GM12864 (cell line): ENCODE measurements at places on chromosomes 3 and 15.

GRCh38 chr15:81495780-81496467 lies 121.9 kb upstream of the TMC3 start:
- no peak for DNase-seq

DNA sequence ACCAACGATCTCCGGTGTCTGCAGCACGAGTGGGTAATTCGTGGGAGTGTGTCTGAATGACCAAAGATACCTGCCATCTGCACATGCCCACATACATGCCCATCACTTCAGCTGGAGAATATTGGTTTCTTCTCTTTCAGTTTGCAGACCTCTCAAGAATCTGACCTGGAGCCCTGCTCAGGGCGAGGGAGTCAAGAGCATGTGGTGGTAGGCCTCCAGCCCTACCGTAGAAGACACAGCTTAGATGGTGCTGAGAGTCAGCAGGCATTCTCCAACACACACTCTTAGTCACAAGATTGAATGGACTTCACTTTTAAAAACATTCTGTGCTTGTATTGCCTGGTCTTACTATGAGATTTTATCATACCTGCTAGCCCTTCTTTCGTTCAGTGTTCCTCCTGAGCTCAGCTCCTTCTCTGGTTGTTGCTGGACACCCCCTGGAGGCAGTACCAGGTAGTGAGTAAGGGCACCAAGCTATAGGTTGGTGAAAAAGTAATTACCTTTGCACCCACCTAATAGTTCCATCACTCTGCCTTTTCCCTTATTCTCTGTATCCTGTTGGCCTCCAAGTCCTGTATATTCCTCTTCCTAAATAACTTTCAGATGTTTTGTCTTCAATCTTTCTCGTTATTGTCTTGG lies 252.0 kb downstream of the CACNA2D3 start:
- no peak for DNase-seq

- no peak for DNase-seq
Observed at GRCh38 chr3:72412340-72412956, 435.8 kb downstream of the SHQ1 start.

DNA sequence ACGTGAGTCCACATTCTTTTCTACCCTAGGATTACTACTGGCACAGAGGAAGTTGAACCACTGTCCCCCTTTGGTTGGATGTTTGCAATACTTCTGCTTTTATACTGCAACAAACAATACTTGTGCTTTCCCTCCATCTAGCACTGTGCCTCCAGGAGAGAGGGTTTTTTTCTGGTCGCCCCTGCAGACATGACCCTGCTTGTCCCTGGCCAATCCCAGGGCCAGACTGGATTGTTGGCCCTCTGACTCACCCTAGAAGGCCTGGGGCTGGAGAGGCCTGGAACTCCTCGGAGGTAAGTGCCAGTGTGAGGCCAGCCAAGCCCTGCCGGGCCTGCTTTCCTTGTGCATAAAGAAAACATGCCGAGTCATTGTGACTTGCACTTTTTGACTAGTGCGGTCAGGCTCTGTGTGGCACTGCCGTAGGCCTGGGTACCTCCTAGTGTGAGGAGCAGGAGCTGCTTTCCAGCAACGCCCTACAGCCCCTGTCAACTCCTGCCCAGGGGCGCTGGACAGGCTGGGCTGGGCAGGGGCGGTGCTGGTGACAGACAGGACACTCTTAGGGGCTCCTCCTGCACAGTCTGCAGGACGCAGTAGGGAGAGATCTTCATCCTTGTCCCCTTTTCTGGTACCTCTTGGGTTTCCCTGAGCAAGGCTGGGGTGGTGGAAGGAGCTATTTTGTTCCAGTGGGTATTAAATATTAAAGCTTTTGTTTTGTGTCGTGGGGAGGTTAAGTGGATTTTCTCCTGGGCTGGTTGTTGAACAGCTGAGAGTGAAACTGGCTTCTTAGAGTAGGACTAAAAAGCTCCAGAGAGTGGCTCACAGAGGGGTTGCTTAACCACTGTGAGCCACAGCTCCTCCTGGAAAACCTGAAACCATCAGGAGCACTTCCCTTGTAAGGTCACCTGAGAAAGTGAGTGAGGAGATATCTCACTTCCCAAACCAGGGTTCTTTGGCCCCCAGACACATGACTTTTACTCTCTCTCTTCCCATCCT lies 14.4 kb upstream of the TKT start:
- no peak for DNase-seq

- DNase-seq, result no peak
Observed at GRCh38 chr3:27905625-27906024, 183.5 kb upstream of the EOMES start.

GRCh38 chr15:93485438-93486327 lies 396.7 kb upstream of the RGMA start:
- no peak for DNase-seq

- no peak for DNase-seq
Observed at GRCh38 chr3:46375218-46375617, 4.5 kb downstream of the CCR5 start.

- DNase-seq, result no peak
Observed at GRCh38 chr3:96354742-96355141, 459.7 kb upstream of the EPHA6 start.

- DNase-seq, result no peak
Observed at GRCh38 chr15:23437673-23438072, 9.4 kb downstream of the GOLGA6L2 start.

DNA sequence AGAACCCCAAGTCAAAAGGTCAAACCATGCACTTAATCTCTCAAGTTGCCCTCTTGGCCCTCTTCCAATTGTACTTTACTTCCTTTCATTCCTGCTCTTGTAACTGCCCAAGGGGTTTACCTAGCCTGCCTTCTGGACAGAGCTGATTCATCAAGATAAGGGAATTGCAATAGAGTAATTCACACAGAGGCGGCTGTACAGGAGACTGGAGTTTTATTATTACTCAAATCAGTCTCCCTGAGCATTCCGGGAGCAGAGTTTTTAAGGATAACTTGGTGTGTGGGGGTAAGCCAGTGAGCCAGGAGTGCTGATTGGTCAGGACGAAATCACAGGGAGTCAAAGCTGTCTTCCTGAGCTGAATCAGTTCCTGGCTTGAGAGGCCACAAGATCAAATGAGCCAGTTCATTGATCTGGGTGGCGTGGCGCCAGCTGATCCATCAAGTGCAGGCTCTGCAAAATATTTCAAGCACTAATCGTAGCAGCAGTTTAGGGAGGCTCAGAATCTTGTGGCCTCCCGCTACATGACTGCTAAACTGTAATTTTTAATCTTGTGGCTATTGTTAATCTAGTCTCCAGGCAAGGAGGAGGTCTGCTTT lies 590.0 kb downstream of the EPHA3 start:
- no peak for DNase-seq

- no peak for DNase-seq
Observed at GRCh38 chr3:25246913-25247312, 181.2 kb upstream of the RARB start.

DNA sequence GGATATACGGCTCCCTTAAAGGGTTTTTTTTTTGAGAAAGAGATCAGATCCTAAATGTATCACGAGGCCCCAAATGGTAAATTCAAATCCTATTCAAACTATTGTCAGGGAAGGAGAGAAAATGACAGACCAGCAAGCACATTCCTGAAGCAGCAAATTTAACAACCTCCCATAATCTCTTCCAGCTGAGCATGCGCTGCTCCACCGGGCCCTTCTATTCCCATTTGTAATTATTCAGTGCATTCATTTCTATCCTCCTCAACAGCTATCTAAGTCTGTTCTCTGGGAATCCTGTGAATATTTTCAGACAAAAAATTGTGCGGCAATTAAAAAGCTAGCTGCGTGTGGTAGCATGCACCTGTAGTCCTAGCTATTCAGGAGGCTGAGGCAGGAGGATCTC lies 43.2 kb downstream of the MAGI1 start:
- no peak for DNase-seq

- no peak for DNase-seq
Observed at GRCh38 chr3:133488785-133489367, 84.6 kb upstream of the CDV3 start.

GRCh38 chr3:44509393-44509921 lies 32.0 kb upstream of the ZNF445 start:
- DNase-seq, result no peak

DNA sequence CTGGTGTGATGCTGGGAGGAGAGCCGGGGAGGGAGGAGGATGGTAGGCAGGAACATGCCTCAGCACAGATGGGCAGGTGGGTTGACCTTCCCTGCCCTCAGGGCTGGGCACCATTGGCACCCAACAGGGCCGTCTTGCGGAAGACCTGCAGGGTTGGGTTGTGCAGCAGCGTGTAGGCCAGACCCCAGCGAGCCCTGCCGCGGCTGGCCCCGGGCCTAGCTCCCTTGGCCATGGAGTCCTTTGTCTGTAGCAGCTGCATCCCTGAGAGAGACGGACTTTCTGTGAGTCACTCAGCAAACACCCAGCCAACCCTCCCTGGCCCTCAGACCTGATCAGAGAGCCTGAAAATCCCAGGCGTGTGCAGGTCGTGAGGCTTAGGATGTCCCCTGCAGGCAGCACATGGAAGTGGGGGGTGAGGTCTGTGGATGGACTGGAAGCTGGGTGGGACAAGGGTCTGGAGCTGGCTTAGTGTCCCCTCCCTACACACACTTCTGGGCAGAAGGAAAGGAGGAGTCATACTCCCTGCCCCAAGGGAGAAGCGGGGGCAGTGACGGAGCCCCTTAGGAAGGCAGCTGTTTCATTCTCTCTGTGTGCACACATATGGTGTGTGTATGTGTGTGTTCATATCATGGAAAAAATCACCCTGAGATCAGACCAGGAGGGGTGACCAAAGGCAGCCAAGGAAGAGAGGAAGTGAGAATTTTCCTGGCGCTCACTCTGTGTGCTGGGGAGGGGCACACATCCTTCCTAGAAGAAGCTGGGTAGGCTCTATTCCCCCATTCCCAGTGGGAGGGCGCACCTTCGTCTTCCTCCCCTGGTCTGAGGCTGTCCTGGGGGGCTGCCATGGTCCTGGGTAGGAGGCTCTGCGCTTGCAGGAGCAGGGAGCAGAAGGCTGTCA lies 6.7 kb downstream of the ISLR start:
- no peak for DNase-seq

DNA sequence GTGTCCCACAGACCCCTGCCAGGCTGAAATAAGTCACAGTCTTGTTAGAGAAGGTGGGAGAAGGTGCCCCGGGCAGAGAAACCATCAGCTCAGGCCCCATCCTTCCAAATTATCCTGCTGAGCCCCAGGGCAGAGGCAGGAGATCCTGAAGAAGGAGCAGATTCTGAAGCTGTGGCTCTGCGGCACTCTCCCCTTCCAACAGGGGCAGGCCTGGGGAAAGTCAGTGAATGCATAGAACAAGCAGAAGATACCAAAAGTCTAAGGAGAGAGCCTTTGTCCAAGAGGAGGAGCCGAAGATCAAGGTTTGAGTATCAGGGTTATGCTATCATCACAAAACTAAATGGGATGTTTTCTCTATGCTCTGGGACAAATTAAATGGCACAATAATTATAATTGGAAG lies 249.3 kb downstream of the XXYLT1 start:
- no peak for DNase-seq
